Spinal cord (tissue), 10 donors: ENCODE measurements at places on chromosomes 13 and 19. TPM values are rescaled to one million over a fixed set of nuclear protein-coding genes. Genes with fewer than 3 reads are reported as not detected.
A peak's percentile ranks its signal among the peaks of the same experiment; 100 is the strongest.

The GRAMD1A gene
- total RNA-seq = 36.2 TPM

- no peaks in the 10 kb centered on the region for H3K36me3 ChIP-seq
- H3K4me1 ChIP-seq = no peaks in the 10 kb centered on the region
- H3K27ac ChIP-seq = no peak overlapping the region
Measured at GRCh38 chr19:15615526-15615925, 508 bp downstream of the CYP4F8 start.

The MPV17L2 gene
- 4.7 TPM for total RNA-seq

DNA sequence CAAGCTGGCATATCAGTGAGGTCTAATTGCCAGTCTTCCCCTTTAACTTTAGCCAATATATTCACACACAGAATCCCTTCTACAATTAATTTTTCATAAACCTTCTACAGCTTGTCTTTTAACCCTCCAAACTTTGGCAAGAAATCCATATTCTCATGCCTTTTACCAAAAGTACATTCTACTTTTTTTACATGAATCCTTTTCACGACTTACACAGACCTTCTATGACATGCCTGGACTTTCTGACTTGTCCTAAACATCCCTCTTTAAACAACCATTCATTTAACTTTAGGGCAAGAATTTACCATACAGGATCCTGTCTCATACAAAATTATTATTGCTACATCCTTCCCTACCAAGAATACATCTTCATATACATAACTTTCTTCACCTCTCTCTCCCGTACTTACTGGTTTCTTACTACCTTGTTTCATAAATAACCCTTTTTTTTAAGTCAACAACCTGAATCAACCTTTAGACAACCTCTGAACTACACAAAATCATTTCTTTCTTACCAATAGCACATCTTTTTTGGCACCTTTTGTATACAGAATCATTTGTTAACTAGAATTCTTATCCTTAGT is 23.5 kb downstream of the ZNF544 start:
- no peaks in the 10 kb centered on the region for H3K4me1 ChIP-seq
- no peak overlapping the region for H3K4me3 ChIP-seq
- peaks cover 69% of the 10 kb centered on the region for H3K36me3 ChIP-seq
- no peak for DNase-seq
- no peak overlapping the region for H3K27ac ChIP-seq
- no peaks in the 10 kb centered on the region for H3K27me3 ChIP-seq

DNA sequence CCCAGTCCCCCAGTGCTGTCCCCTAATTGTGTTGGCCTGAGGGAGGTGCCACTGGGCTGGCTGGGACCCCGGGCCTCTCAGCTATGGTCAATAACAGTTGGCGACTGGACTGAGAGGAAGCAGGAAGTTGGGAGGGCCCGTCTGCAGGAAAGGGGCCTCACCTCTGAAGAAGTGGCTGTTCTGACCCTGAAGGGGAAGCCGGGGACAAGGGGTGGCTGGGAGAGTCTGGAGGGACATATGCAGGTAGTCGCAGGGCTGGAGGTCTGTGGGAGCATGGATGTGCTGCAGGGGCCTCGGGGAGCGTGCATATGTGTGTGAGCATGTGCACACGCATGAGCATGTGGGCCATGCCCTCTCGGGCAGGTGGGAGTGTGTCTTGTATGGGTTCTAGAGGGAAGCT is 5.9 kb downstream of the PKN1 start:
- peaks cover 60% of the 10 kb centered on the region for H3K36me3 ChIP-seq
- H3K4me1 ChIP-seq = peaks cover 27% of the 10 kb centered on the region
- H3K27me3 ChIP-seq = no peaks in the 10 kb centered on the region
- no peak overlapping the region for H3K4me3 ChIP-seq

DNA sequence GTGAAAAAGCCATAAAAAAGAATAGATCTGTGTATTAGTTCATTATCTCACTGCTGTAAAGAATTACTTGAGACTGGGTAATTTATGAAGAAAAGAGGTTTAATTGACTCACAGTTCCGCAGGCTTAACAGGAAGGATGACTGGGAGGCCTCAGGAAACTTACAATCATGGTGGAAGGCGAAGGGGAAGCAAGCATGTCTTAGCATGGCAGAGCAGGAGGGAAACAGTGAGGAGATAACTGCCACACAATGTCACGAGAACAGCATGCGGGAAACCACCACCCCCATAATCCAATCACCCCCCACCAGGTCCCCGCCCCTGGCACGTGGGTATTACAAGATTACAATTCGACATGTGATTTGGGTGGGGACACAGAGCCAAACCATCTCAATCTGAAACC is 39.1 kb upstream of the EEF1AKMT1 start:
- no peaks in the 10 kb centered on the region for H3K4me1 ChIP-seq
- H3K27me3 ChIP-seq = no peaks in the 10 kb centered on the region
- H3K36me3 ChIP-seq = no peaks in the 10 kb centered on the region
- no peak overlapping the region for H3K27ac ChIP-seq
- no peak overlapping the region for H3K4me3 ChIP-seq

DNA sequence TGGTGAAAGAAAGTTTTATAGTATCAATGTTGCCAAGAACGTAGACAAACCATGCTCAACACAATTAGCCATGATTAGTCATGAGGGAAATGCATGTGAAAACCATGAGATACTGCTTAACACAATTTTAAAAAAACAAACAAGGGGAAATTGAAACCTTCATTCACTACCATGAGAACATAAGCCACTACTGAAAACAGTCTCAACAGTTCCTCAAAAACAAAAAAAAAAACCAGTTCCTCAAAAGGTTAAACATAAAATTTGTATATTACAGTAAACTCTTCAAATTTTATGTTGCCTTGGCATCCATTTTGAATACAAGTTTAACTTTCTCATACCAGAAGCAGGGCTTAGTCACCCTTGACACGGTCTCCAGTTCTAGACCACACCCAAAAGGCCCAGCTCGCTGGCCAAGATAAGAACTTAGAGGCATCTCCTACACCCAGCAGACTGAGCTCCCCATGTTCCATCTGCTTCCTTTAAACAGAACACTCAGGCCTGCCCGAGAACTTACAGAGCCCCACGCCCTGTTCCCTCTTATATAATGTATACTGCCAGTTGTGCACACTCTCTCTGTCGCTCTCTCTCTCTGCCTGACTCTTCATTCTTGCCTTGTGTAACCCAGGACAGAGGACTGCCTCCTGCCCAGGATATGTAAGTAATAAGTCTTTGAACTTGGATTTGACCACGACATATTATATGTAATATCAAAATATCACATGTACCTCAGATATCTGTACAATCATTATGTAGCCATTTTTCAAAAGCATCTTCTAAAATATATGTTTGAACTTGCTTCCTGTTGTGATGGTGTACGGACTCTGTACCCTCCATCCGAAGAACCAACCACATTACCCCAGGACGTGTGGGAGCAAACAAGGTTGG is 67.4 kb downstream of the STK24 start:
- H3K36me3 ChIP-seq = peaks cover 4% of the 10 kb centered on the region
- DNase-seq = no peak
- no peak overlapping the region for H3K4me3 ChIP-seq
- no peak overlapping the region for H3K27ac ChIP-seq

DNA sequence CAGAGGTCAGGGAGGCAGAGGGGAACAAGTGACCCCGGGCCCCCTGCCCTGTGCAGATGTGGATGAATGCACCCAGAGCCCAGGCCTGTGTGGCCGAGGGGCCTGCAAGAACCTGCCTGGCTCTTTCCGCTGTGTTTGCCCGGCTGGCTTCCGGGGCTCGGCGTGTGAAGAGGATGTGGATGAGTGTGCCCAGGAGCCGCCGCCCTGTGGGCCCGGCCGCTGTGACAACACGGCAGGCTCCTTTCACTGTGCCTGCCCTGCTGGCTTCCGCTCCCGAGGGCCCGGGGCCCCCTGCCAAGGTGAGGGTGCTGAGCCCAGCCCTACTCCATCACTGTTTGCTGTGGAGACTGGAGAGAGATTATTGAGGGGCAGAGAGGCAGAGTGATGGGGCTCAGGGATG is 9.9 kb downstream of the LTBP4 start:
- H3K4me1 ChIP-seq = peaks cover 37% of the 10 kb centered on the region
- H3K27me3 ChIP-seq = peaks cover 74% of the 10 kb centered on the region
- DNase-seq = no peak

- H3K27me3 ChIP-seq = no peaks in the 10 kb centered on the region
- no peak overlapping the region for H3K27ac ChIP-seq
- H3K4me1 ChIP-seq = no peaks in the 10 kb centered on the region
- no peak for DNase-seq
- no peaks in the 10 kb centered on the region for H3K36me3 ChIP-seq
Measured at GRCh38 chr13:68304286-68304893, 1074.3 kb upstream of the PCDH9 start.

The ZNF610 gene
- total RNA-seq = 11.4 TPM

The FFAR1 gene
- 0.06 TPM for total RNA-seq

GRCh38 chr19:17754634-17755442 is 3.6 kb downstream of the FCHO1 start:
- H3K27ac ChIP-seq = no peak overlapping the region
- peaks cover 54% of the 10 kb centered on the region for H3K4me1 ChIP-seq
- no peak overlapping the region for H3K4me3 ChIP-seq

GRCh38 chr13:30074431-30074830 is 224.0 kb upstream of the UBL3 start:
- no peaks in the 10 kb centered on the region for H3K27me3 ChIP-seq
- H3K4me1 ChIP-seq = peaks cover 13% of the 10 kb centered on the region
- DNase-seq = no peak
- no peaks in the 10 kb centered on the region for H3K36me3 ChIP-seq

- H3K4me3 ChIP-seq = no peak overlapping the region
- no peaks in the 10 kb centered on the region for H3K36me3 ChIP-seq
- no peaks in the 10 kb centered on the region for H3K27me3 ChIP-seq
- H3K4me1 ChIP-seq = peaks cover 13% of the 10 kb centered on the region
Measured at GRCh38 chr13:39767791-39768517, 112.5 kb downstream of the COG6 start.

DNA sequence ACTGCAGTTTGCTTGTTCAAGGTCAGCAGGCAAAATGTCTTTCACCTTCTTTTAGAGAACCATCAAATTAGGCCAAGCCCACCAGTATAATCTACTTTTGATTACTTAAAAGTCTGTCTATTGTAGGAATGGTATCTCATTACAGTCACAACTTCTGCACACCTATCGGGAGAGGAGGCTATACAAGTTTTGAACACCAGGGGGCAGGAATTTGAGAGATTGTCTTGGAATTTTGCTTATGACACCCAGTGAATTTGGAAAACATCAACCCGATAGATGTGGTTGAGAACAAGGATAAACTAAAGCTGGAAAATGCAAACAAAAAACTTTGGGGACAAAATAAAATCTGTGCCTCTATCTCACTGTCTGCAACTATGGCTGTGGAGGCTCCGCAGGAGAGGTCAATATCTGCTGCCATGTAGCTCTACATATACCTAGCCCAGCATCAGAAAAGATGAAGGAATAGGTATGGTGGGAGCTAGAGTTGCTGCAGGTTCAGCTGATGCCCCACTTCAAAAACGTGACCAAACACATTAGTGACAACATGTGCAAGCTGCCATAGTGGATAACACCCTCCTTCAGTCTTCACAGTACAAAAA is 1299.2 kb upstream of the SPRY2 start:
- no peaks in the 10 kb centered on the region for H3K4me1 ChIP-seq
- H3K27ac ChIP-seq = no peak overlapping the region
- H3K4me3 ChIP-seq = no peak overlapping the region
- H3K27me3 ChIP-seq = no peaks in the 10 kb centered on the region
- no peak for DNase-seq

DNA sequence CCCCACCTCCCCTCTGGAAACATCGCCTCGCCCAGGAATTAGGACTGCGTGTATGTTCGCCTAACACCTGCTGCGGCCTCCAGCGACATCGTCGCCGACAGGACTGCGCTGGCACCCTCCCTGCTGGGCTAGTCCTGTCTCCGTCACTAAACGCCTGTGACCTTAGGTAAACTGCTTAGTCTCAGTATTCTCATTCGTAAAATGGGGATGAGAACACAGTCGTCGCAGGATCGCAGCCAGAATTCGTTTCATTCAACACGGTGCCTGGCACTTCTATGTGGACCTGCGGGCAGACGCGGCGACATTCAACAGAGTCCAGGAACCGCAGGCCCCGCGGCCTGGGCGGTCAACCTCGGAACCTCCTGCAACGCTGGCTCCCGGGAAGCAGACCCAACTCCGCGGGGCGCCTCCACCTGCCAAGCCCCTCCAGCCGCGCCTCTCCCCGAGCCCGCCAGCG is 485 bp downstream of the CRYL1 start:
- H3K36me3 ChIP-seq = no peaks in the 10 kb centered on the region
- H3K27me3 ChIP-seq = no peaks in the 10 kb centered on the region
- H3K27ac ChIP-seq = no peak overlapping the region
- H3K4me1 ChIP-seq = peaks cover 20% of the 10 kb centered on the region
- DNase-seq = peak; percentile 15
- peak overlapping the region; percentile 55 for H3K4me3 ChIP-seq

The MTIF3 gene
- 45.7 TPM for total RNA-seq

DNA sequence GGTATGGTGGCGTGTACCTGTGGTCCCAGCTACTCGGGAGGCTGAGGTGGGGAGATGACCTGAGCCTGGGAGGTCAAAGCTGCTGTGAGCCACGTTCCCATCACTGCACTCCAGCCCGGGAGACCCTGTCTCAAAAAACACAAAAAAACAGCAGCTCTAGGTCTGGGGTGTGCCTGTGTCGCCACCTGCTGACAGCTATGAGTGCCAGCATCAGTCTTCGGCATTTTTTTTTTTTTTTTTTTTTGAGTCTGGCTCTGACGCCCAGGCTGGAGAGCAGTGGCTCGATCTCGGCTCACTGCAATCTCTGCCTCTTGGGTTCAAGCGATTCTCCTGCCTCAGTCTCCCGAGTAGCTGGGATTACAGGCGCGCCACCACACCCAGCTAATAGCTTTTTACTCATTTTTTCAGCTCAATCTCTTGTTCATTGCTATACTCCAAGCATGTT is 10.1 kb downstream of the AP2S1 start:
- no peak overlapping the region for H3K4me3 ChIP-seq
- DNase-seq = no peak
- peaks cover 14% of the 10 kb centered on the region for H3K4me1 ChIP-seq
- H3K27me3 ChIP-seq = no peaks in the 10 kb centered on the region
- peaks cover 78% of the 10 kb centered on the region for H3K36me3 ChIP-seq
- no peak overlapping the region for H3K27ac ChIP-seq

- H3K27ac ChIP-seq = no peak overlapping the region
- H3K27me3 ChIP-seq = no peaks in the 10 kb centered on the region
- no peak for DNase-seq
- no peaks in the 10 kb centered on the region for H3K4me1 ChIP-seq
- no peak overlapping the region for H3K4me3 ChIP-seq
Measured at GRCh38 chr13:99651016-99651415, 149.7 kb downstream of the TM9SF2 start.

The DACH1 gene
- 21.7 TPM for total RNA-seq
